ENCODE measurements at places on chromosomes 5 and 9.

GRCh38 chr5:87432460-87432859 is 19.7 kb upstream of the CCNH start:
- DNase-seq = no peak

DNA sequence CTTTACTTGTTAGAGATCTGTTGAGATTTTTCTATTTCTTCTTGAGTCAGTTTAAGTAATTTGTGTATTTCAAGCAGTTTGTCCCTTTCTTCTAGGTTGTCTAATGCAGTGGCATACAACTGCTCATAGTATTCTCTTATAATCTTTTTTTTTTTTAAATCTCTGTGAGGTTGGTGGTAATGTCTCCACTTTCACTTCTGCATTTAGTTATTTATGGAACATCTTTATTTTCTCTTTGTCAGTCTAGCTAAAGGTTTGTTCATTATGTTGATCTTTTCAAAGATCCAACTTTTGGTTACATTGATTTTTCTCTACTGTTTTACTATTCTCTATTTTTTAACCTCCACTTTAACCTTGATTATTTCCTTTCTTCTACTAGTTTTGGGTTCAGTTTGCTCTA is 13.8 kb downstream of the FOXE1 start:
- no peak for DNase-seq

DNA sequence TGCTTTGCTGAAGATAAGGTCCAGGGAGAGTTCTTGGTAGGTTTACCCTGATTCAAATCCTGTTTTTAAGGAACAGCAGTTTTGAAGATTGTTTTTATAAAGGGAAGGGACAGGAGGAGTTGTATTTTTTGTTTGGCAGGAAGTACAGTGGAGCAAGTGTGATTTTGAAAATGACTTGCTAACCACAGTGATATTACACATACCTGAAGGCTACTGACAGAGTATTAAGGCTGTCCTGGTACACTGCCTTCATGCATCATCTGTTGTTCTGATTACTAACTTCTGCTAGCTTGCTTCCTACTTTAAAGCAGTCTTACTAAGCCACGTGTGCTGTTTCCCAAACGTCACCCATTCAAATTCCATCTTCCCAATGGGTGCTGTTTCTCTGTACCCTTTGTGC is 559.5 kb upstream of the SGCD start:
- no peak for DNase-seq

GRCh38 chr5:52673495-52673894 is 114.2 kb upstream of the ITGA1 start:
- no peak for DNase-seq

- no peak for DNase-seq
These were observed 391.9 kb upstream of the PRR16 start for GRCh38 chr5:120072068-120072761.

DNA sequence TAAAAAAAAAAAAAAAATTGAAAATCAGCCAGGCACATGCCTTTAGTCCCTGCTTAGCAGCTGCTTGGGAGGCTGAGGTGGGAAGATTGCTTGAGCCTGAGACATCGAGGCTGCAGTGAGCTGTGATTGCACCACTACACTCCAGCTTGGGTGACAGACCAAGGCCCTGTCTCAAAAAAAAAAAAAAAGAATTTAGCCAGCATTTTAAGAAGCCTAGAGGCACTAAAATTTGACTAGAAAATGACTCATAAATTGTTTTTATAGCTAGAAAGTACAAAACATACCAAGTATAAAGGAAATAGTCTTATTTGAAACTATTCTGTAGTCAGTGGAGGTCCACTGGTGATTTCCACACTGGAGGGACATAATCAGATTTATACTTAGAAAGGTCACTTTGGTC is 17.5 kb downstream of the LRRC70 start:
- no peak for DNase-seq

GRCh38 chr9:94034511-94034910 is 49.8 kb upstream of the PTPDC1 start:
- DNase-seq = no peak

DNA sequence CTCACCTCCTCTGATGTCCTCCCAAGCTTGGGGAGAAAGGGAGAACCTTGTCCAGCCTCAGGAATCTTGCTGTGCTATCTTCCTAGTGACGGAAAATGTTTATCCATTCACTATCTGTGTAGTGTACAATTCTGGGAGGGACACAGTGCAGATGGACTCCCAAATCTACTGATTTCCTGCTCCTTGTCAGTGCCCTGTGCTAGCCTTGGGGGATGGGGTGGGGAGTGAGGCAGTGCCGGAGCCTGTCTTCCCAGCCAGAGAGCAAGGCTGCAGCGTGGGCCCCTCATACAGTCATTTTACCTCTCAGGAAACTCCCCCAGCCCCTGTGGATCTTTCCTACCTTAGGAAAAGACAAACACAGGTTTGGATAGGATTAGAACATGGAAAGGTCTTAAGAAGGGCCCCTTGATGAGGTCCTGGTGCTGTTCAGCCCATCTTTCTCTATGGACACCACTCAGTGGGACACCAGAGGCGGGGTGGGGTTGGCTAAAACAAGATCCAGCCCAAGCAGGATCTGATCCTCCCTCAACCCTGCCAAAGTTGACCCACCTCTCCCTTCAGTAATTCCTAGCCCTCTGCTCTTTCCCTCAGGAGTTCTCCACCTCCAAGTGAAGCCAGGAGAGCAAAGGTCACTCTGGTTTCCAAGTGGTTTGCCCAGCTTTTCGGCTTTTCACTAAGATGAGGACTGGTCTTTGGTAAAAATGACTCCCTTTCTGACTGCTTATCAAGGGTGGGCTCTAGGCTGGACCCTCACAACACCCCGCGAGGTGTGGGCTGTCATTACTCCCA is 3.4 kb downstream of the DOLK start:
- DNase-seq = no peak

GRCh38 chr5:52692606-52693005 is 95.1 kb upstream of the ITGA1 start:
- no peak for DNase-seq

DNA sequence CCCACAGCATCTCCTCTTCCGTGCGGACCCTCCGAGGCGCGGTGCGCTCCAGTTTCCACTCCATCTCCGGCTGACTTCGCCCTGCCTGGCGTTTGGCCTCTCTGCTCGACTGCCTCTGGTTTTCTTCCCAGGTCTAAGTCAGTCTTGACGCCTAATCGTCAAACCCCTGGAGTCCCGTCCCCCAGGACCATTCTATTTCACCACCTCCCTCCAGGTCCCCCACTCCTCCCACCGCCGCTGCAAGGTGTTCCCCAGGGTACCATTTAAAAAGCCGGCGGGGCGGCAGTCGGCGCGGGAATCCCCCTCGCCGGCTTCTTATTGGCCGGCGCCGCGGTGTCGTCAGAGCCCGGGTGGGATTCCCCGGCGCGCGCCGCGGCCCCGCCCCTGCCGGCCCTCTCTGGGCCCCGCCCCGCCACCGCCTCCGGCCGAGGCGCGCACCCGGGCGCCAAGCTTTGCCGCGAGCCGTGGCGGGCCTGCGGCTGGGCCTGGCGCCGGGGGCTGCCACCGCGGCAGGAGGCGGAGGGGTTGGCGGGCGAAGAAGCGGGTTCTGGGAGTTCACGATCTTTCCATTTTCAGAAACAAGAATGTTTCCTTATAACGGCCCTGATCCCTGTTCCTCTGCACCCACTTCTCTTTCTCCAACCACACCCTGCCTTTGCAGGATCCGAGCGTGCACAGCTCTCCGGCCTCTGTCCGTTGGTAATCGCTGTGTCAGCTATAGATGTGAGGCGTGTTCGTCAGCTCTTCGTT is at the start of gene CDC20B:
TSS of gene CDC20B (minus strand) at position 241 of the 750 bp plus-strand sequence. CDS start at position 64, 177 bp downstream.
- DNase-seq = peak; percentile 35

DNA sequence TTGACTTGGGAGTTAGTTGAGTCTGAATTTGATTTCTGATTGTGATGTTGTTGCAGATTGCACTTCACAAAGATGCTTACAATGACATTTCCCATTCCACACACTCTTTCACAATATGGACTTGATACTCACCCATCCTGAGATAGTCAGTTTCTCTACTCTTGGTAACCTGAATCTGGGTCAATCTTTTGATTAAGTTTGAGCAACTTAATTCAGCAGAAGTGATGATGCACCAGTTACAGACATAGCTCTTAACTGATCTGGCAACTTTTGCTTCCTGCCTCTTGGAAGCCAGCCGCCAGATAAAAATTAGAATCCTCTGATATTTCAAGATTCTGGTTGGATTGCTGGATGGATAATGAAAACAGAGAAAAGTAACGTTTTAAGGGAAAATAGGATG is 79.7 kb upstream of the OSMR start:
- DNase-seq = no peak

DNA sequence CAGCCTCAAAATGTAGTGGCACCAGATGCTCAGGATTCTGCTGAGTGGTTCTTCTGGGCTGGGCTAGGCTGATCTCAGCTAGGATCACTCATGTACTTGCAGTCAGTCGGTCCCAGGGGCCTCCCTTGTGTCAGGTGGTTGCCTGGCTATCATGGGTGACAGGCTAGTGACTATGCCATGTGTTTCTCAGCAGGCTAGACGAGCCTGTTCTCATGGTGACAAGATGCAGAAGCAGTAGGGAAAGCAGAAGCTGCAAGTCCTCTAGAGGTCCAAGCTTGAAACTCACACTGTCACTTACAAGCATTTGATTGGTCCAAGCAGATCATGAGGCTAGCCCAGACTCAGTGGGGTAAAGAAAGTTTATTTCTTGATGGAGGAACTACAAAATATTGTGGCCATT is 15.2 kb upstream of the KCNMB1 start:
- DNase-seq = no peak

DNA sequence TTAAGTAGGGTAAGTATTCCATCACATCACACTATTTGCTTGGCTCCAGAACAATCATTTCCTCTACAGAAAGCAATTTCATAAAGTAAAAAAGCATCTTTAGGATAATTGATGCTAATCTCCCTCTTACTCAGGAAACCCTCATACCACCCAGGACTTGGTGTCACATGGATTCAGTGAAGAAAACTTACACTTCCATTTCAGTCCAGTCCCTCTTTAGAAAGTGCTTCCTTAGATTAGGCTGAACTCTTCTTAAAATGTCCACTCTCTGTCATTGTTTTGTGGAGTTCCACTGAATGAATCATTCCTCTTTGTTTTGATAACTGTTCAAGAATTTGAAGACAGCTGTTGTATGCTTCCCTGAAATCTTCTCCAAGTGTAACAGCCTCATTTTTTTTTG is 144.0 kb upstream of the ZNF462 start:
- no peak for DNase-seq

GRCh38 chr5:180975338-180975737 is 13.3 kb upstream of the BTNL3 start:
- DNase-seq = no peak

DNA sequence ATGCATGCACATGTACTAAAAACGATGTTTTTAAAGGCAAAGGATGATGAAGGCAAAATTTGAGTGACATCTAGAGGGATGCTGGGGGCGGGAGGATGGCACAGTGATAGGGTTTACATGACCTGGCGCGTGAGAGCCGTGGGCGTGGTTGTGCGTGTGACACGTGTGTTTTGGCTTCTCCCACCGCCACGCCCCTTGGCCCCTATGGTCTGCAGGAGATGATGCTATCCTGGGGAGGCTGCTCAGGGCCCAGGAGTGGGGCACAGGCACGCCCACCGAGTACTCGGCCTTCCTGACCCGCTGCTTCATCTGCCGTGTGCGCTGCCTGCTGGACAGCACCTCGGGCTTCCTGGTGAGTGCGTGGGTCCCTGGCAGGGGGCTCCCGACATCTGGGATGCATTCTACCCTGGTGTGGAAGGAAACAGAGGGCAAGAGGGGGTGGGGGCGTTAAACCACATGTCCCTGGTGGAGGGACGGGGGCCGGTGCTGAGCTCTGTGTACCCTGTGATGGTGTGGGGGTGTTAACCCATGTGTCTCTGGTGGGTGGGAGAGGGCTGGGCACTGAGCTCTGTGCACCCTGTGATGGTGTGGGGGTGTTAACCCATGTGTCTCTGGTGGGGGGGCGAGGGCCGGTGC is 19.2 kb upstream of the EXOC3 start:
- no peak for DNase-seq

DNA sequence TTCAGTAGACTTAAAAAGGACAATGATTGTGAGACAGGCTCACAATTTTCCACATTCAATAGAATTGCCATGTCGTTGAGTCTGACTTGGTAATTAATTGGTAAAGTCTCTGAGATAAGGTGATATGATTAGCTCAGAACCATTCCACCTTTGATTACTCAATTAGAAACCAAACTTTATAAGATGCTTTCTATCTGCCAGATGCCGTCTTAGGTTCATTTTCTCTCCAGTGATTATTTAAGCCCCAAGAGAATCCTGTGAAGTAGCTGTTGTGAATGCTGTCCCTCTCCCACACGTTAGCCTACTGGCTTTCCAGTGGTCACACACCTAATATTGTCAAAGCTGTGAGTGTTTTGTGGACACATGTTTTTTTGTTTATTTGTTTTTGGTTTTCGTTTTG is 528.9 kb upstream of the ZNF462 start:
- DNase-seq = no peak

- DNase-seq = no peak
These were observed 181.0 kb upstream of the MAST4 start for GRCh38 chr5:66415208-66415607.
